Stimulated activated CD4-positive, alpha-beta T cell treated with anti-CD3 and anti-CD28 coated beads, Interleukin-15, amount 100 ng/mL, for 1 hour (primary cell): ENCODE measurements at places on chromosomes 3 and 15.

DNA sequence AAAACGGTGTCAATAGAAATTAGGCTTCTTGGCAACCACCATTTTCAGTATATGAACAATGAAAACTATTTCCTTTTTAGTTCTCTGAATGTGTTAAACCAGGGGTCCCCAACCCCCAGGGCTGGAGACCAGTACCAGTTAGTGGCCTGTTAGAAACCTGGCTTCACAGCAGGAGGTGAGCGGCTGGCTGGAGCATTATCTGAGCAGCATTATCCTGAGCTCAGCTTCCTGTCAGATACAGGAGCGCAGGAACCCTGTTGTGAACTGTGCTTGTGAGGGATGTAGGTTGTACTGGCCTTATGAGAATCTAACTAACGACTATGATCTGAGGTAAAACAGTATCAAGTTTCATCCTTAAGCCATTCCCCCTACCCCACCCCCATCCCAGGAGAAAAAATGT is 328.7 kb downstream of the ZBBX start:
- DNase-seq, result no peak

- no peak for DNase-seq
Measured at GRCh38 chr3:65758876-65759598, 279.7 kb downstream of the MAGI1 start.

DNA sequence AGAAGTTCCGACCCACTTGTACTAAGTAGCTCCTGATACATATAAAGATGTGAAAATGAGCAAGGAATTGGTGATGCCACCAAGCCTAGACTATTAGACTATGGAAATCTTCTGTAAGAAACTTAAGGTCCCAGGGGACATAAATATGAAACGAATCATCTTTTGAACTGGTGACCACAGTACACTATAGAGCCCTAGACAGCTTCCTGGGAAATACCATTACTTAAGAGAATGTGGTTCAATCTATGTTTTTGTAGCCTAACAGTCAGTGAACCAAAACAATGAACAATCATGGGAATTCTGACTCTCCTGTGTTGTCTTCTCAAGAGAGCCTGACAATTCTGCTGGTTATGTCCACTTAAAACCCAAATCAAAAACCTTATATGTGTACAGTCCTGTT is 191.6 kb downstream of the GREM1 start:
- no peak for DNase-seq

DNA sequence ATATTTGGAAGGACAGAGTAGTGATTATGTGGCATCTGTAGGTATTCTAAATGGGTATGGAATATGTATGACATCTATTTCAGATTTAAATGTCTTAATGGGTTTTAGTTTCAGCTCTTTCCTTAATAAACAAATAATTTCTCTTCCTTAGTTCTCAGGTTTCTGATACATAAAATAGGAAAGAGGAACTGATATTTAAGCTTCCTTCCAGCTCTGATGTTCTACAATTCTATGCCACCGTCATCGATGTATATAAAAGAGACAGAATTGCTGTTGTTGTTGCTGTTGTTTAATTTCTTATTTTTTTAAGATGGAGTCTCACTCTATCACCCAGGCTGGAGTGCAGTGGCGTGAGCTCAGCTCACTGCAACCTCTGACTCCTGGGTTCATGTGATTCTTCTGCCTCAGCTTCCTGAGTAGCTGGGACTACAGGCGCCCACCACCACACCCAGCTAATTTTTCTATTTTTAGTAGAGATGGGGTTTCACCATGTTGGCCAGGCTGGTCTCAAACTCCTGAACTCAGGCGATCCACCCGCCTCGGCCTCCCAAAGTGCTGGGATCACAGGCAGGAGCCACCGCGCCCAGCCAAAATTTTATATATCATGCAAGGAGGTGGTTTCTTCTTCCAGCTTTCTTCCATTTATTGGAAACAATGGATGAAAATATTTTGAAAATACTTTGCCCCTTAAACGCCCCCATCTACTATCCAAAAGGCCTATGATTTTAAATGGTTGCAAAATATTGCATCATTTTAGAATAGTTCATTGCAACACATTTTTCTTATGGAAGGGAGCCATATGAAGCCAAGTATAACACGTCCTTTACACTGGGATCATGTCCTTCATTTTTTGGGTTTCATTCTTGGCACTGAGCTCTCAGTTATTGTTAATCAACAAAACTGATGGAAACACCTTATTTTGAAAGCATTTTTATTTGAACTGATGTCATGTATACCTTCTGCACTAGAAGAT is 13.9 kb upstream of the C15orf61 start:
- no peak for DNase-seq

- no peak for DNase-seq
Measured at GRCh38 chr15:62546628-62547027, 381.5 kb upstream of the C2CD4B start.

DNA sequence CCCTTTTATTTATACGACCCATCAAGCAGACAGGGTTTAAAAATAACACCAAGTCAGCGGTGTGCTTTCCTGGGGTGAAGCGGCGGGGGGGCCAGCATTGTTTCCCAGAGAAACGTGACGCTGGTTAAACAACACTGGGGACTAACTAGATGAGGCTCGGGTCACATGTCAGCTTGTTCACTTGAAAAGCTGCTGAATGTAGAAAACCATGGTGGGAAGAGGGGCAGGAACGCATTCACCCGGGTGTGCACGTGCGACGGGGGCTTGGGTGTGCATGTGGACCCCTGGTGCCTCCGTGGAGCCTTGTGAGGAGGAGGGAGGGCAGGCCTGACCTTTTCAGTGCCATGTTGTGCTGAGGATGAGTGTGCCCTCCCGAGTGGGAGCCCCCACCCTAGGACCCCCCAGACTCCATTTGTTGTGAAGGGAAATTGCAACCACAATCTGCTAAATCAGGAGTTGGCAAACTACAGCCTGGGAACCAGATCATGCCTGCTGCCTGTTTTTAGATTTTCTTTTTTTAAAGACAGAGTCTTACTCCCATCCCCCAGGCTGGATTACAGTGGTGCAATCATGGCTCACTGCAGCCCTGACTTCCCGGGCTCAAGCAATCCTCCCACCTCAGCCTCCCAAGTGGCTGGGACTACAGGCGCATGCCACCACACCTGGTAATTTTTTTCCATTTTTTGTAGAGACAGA is 70.4 kb upstream of the CMTM7 start:
- DNase-seq, result no peak

- no peak for DNase-seq
Measured at GRCh38 chr3:172031996-172032395, 7.4 kb upstream of the FNDC3B start.

DNA sequence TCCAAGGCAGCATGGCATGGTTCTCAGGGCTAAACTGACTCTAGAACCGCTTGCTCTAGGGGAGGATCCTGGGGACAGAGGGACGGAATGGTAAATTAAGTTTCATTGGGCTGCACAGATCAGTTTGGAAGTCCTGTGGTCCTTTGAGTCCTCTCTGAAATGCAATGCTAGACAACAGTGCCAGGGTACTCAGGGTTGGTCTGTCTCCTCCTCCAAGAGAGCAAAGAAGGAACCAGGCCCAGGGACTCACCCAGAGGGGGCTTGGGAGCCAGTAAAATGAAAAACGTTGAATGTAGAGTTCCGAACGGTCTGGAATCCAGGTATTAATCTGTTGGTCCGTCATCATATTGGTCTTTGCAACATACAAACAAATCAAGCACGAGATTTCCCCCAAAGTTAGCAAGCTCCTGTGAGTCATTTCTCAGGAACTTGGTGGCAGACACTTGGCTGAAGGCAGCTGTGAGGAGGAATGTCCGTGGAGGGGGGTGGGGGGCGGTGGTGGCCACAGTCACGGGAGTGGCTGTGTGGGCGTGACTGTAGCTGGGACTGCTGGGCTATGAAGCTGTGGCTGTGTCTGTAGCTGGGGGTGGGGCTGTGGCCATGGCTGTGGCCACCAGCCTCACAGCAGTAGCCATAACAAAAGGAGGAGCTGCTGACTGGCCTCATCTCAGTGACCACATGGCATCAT is 361.0 kb downstream of the SHQ1 start:
- peak; percentile 29 for DNase-seq

- DNase-seq, result no peak
Measured at GRCh38 chr3:186451371-186451770, 89.3 kb upstream of the DGKG start.

DNA sequence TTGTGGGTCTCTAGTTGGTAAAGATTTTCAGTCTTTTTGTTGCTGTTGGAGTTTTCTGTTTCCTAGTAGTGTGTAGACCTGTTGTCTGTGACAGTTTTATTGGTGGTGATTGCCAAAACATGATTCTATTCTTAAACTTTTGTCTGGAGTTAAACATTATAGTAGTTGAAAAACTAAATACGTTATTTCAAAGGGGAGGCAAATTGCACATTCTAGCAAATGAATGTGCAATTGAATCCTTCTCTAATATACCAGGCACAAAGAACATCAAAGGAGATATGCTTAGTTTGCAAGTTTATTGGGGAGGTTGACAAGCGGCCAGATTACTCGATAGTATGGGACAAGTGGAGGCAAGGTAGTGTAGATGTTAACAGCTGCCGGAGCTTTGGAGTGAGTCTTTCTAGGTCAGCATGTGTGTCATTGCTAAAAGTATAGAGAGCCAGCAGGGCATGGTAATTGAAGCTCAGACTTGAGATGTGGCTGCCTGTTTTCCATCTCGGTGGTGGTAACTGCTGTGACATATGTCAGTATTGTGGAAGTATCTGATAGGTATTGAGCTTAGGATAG is 20.6 kb downstream of the CHD2 start:
- no peak for DNase-seq

DNA sequence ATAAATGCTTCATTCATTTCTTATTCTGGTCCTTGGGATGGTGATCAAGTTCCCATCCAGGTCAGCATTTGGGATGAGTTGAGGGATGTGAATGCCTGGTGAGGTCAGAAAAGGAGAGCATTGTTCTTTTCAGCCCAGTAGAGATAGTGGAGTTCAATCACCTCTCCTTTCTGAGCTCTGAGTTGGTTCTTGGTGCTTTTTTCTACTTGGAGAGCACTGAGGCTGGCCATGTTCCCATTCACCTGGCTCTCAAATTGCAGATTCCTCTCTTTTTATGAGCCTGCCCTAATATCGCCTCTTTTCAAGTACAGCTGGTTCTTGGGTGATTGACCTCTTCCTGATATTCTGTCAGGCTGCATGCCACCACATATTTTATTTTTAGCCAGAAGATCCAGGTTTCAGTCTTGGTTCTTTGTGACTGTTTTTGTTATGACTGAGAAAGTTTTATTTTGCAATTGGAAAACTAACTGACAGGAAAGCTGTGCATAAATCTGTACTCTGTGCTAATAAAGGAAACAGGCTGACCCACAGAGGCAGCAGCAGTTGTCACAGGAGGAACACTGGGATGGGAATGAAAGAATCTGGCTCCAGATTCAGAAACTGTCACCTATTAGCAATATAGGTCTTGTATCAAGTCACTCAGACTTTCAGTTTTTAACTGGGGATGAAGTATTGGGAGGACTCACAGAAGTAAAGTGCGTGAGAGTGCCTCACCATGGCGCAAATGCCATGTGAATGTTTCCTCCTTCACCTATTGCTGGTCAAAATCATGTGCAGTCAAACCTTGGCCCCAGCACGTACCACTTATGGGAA is 10.7 kb downstream of the AQP9 start:
- DNase-seq, result no peak

GRCh38 chr3:5431146-5431545 is 243.6 kb downstream of the EDEM1 start:
- DNase-seq, result no peak

- no peak for DNase-seq
Measured at GRCh38 chr15:86942285-86942684, 862.6 kb downstream of the AGBL1 start.

GRCh38 chr3:136955813-136956212 is 2.0 kb upstream of the IL20RB start:
- no peak for DNase-seq
